PC-9 (cell line): ENCODE measurements at places on chromosomes 4 and X.

- no peak for DNase-seq
These were observed 262.8 kb downstream of the DKK2 start for GRCh38 chr4:106773076-106773905.

- no peak for DNase-seq
These were observed 50.0 kb downstream of the FGFBP1 start for GRCh38 chr4:15888515-15888914.

DNA sequence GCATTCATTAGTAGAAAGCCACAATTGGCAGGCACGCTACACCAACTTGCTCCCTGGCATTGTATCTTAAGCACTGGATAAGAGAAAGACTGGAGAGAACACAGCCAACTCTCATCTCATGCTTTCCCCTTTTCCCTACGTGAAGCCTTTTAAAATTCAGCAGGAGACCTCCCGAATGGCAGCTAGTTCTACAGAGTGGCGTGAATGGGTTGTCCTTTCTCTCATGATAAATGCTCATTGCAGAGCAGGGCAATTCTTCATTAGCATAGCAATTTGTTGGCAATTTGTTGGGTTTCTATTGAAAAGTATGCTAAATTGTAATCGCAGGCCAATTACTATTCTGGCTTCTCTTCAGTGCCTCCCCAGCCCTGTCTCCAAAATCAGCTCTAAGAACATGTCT lies 48.0 kb downstream of the SEPTIN11 start:
- no peak for DNase-seq

- DNase-seq, result no peak
These were observed 230.0 kb downstream of the MAGEE1 start for GRCh38 chrX:76657499-76657898.

DNA sequence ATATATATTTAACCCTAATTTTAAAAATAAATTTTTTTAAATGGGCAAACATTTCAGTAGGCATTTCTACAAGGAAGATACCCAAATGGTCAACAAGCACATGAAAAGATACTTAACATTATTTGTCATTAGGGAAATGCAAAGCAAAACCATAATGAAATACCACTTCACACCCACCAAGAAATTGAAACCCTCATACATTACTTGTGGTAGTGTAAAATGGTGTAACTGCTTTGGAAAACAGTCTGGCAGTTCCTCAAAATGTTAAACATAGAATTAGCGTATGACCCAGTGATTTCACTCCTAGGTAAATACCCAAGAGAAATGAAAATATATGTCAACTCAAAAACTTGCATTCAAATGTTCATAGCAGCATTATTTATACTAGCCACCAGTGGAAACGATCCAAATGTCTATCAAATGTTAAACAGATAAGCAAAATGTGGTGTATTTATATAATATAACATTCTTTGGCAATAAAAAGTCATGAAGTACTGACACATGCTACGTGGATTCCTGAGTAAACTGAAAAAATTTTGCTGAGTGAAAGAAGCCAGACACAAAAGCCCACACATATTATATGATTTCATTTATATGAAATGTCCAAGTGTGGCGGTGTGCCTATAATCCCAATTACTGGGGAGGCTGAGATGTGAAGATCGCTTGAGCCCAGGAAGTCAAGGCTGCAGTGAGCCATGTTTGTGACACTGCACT lies 16.6 kb downstream of the TRIM2 start:
- no peak for DNase-seq

GRCh38 chrX:136255541-136255940 lies 4.3 kb upstream of the MAP7D3 start:
- DNase-seq, result no peak

- DNase-seq, result no peak
These were observed 800 bp downstream of the KDM5C start for GRCh38 chrX:53223955-53224859.

DNA sequence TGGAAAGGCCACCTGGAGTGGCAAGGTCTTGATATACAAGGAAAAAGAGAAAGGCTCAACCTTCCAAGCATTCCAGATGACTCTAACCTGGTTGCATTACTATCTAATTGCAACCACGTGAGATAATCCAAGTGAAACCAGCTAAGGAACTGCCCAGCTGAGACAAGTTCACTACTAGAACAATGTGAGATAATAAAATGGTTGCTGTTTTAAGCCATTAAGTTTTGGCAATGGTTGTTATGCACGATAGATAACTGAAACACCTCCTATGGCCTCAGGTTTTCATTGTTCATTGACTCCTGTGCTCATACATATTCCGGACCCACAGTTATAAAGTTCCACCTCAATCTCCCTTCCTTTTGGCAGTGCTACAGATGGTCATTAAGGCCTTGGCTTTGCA lies 9.2 kb upstream of the CXorf66 start:
- no peak for DNase-seq

DNA sequence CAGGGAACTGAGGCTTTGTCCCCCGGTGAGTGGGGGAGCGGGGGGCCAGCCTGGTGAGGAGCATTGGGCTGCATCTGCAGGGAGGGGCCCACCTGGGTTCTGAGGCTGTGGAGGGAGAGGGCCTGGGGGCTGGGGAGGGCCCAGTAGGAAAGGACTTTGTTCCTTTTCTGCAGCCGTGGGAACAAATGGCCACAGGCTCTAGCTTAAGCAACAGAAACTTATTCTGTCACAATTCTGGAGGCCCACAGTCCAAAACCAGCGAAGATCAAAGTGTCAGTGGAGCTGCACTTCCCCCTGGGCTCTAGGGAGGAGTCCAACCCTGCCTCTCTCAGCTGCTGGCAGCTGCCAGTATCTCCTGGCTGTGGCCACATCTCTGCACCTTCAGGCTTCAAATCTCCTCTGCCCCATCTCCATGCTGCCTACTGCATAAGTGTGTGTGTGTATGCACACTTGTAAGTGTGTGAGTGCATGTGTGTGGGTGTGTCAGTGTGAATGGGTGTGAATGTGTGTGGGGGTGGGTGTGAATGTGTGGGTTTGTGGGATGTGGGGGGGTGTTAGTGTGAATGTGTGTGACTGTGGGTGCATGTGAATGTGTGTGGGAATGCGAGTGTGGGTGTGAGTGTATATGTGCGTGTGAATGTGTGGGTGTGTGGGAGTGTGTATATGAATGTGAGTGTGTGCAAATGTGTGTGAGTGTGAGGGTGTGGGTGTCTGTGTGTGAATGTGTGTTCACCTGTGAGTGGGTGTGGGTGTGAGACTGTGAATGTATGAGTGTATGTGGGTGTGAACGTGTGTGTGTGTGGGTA lies 204.5 kb upstream of the PSAPL1 start:
- no peak for DNase-seq

DNA sequence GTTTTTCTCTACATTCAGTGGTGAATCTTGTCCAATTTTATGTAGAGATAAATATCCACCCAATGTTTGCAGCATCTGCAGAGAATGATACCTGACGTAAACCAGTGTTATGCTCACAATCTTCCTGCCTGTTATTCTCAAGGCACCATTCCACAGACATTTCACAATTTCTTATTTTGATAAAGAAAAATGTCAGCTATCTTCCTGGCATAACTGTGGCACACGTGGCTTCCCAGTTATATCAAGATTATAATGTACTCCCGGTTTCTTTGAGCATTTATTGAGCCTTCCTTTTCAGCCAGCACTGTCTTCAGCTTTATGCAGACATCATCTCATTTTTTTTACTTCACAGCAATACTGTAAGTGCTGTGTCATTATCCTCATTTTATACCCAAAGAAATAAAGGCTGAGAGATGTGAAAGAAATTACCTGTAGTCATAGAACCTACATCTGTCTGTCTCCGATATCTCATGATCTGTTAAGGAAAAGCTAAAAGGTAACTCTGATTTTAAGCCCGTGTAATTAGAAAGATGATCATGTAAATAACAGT lies 1300.8 kb upstream of the TENM3 start:
- no peak for DNase-seq

DNA sequence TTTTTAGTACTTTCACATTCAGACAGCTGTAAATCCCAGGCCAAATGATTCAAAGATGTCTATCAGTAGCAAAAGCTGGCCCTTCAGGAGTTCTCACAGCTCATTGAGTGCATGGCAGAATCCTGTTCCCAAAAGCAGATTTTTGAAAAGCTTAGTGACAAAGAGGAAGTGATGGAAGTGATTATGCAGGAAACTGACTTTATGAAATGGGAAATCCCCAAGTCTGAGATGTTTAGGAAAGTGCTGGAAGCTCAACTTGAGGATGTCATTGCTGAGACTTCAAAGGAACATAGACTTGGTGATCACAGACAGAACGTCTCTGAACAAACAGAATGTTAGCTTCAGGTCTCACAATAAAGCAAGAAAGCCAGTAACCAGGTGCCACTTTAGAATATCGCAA lies 51.0 kb upstream of the CFAP47 start:
- DNase-seq, result no peak

- no peak for DNase-seq
These were observed 185.5 kb upstream of the PSAPL1 start for GRCh38 chr4:7620086-7620813.
